HFFc6 (cell line): ENCODE measurements at places on chromosomes 2 and 18.
A peak's percentile ranks its signal among the peaks of the same experiment; 100 is the strongest.

DNA sequence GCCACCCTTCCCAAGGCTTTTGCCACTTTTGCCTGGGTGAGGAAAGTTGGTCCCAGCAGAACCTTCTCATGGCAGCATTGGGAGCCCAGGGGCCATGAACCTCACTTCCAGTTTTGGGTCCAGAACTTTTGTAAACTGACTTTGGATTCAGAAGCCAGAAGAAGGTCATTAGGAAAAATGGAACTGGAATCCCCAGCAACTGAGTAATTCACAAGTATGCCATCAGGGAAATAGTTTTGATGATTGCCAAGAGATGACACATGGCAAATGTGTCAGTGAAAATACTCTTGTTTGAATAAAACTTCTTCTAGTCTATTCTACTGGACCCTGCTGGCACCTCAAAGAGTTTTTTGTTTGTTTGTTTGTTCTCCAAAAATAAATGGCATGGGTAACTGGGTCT, 203.7 kb downstream of the SETBP1 start:
- DNase-seq, result no peak

DNA sequence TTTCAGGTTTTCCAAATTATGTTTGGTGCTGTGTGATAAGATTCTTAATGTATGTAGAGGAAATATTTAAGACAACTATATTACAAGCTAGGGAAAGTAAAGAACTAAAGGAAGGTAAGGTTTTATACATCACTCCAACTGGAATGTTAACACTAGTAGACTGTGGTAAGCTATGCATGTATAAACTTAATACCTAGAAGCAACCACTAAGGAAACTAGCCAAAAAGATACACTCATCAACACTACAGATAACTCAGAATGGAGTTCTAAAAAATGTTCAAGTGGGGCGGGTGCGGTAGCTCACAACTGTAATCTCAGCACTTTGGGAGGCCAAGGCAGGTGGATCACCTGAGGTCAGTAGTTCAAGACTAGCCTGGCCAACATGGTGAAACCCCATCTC, 37.8 kb upstream of the MALL start:
- no peak for DNase-seq

- no peak for DNase-seq
These were observed 283.2 kb downstream of the CYRIA start for GRCh38 chr2:16382451-16382850.

DNA sequence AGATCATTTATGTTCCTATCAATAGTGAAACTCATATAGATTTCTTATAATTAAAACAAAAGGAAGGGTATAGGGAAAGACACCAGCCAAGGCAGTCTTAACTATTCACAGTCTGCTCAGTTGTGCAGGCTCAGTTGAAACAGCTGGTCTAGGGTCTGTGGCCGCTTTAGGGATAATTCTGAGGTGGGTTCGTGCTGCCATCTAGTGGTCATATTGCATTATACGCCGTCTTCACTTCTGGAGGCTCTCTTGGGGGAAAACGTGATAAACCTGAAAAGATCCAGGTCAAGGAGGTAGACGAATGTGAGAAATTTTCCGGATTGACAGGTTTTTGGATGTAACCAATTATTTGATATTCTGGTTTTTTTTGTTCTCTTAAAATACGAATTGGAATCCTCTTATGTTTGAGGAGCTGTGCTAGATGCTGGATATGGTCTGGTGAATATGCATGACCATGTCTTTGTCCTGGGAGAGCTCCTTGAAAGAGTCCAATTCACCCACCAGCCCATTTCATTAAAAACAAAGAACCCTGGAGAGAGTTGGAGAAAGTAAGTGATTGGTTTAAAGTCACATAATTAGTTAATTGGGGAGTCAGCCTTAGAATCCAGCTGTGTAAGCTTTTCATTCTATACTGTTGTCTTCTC, 492.4 kb downstream of the PLCL1 start:
- peak; percentile 25 for DNase-seq

DNA sequence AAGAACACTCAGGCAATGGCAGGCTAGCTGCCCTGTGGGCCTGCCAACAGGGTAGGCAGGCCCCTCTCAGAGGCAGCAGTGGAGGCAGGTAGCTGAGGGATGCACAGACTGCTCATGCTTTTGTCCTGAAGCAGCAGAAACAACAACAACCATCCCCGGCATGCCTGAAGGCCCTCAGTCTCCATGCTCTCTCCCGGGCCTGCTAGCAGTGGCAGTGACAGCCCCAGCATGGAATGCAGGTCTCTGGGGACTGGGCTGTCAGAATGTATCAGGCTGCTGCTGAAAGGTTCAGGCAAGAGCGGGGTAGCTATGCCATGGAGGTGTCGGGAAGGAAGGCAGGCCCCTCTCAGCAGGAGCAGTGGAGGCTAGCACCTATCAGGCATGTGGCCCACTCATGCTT, 209.8 kb downstream of the KCNJ3 start:
- DNase-seq, result no peak

GRCh38 chr2:217667512-217667911, 335.3 kb downstream of the TNS1 start:
- DNase-seq, result no peak
